ENCODE measurements at places on chromosomes 13 and 19.

DNA sequence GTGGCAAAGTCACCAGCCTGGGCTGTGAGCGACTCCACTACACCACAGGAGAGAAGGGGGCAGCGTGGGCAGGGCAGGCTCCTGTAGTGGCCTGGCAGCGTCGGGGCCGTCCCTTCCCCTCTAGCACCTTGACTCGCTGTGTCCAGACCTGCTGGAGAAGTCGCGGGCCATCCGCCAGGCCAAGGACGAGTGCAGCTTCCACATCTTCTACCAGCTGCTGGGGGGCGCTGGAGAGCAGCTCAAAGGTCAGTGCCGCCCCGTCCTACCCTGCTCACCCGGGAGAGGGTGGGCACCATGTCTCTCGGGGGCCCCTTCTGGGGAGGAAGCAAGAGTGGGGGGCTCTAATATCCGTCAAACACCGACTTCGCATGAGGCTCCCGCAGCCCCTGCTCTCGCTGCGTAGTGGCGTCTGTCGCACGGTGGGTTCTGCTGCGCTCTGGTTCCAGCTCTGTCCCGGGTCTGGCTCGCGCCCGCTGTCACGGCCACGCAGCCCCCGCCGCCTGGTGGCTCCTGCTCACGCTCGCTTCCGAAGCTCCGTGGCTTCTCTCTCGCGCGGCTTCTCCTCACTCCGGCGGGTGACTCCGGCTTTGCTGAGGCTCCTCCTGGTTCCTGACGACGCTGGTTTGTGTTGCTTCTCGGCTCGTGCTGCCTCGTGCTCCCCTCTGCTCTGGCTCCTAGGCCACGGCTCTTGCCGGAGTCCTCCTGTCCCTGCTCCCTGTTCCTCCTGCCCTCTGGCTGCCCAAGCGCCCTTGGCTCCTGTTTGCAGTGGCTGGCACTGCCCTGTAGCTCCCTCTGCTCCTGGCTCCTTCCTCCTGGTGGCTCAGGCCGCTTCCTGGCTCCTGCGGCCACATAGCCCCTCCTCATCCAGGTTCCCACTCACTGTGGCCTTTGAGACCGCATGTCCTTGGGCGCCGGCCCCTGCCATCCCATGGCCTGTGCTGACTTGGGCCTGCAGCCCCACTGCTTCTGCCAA lies 27.2 kb downstream of the MYH14 start:
- DNase-seq = no peak

DNA sequence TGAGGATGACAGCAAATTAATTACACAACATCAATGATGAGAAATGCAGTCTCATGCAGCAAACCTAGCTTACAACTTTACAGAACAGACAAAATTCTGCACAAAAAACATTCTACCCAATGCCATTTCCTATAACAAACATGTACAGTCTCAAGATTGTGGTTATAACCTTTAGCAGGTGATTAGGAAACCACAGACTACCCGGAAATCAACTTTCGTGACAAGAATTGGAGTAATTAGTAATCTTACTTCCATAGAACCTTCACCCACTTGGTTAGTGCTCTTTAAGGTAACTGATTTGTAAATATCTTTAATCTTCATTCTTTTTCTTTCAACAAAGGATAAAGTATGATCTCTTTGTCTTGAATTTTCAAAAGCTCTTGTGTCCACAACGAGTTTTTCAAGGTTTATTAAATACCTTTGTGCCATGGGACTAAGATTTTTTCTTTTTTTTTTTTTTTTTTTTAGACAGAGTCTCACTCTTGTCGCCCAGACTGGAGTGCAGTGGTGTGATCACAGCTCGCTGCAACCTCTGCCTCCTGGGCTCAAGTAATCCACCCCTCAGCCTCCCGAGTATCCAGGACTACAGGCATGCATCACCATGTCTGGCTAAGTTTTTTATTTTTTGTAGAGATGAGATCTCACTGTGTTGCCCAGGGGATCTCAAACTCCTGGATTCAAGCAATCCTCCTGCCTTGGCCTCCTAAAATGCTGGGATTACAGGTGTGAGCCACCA lies 78.8 kb downstream of the MAP4K1 start:
- no peak for DNase-seq

- no peak for DNase-seq
Observed at GRCh38 chr19:32719611-32720059, at the start of gene TDRD12. Gene TDRD12, plus strand, starts transcription at chr19:32719767. Its CDS starts 306 bp downstream, at chr19:32720073.

GRCh38 chr13:100240109-100240779 lies 151.4 kb downstream of the PCCA start:
- DNase-seq = no peak

- no peak for DNase-seq
Observed at GRCh38 chr13:49084961-49085360, 109.2 kb downstream of the FNDC3A start.

- DNase-seq = peak; percentile 94
Observed at GRCh38 chr19:18762125-18763023, 28.7 kb downstream of the COMP start.

DNA sequence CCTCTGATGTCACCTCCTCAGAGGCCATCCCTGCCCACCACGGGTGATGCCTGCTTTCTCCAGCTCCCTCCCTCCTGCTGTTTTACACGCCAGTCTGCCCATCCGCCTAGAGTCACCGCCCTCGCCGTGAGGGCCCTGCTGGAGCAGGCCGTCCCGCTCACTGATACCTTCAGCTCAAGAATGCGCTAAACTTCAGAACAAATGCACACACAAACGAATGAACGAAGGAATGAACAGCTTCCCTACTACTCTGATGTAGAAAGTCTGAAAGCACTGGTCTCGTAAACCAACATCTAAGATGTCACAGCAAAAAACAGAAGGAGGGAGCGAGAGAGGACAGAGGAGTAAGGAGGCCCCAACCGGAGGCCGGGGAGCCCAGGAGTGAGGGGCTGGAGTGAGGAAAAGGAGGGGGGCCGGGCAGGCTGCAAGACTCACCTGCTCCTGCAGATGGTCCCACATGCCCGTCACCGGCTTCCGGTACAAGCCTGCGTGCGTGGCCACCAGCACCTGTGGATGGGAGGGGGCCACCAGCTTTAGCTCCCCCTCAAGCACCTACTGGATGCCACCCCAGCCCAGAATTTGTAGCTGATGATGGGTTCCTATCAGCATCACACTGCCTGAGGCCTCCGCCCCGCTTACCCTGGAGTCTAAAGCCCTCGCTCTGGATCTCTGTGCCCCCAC lies 4.0 kb downstream of the PNKP start:
- no peak for DNase-seq

DNA sequence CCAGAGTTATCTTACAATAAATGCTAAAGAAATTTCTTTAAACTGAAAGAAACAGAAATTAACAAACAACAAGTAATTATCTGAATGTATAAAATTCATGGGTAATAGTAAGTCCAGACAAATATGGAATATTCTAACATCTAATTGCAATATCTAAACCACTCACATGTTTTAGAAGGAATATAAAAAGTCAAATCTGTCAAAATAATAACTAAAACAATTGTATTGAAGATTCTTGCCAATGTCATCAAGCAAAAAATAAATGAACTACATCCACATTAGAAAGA lies 942.9 kb upstream of the PCDH20 start:
- no peak for DNase-seq

DNA sequence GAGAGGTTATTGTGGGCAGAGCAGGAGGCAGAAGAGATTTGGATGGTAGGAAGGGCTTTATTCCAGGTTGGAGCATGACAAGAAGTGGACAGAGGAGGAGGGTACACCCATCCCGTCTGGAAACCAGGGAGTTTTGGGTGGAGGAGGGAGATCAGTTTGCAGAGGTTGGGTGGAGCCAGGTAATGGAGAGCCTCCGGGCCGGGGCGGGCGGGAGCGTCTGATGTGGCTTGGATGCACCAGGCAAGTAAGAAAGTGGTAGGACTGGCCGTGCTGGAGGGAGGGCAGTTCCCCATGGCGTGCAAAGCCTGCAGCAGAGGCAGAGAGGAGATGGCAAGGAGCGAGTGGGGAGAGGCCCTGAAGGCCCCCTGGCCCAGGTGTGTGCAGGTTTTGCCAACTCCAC lies 10.9 kb downstream of the IGFLR1 start:
- DNase-seq = no peak

- DNase-seq = no peak
Observed at GRCh38 chr13:24263632-24264031, 45.7 kb upstream of the C1QTNF9 start.

GRCh38 chr13:49319551-49319950 lies 71.8 kb downstream of the CDADC1 start:
- no peak for DNase-seq

DNA sequence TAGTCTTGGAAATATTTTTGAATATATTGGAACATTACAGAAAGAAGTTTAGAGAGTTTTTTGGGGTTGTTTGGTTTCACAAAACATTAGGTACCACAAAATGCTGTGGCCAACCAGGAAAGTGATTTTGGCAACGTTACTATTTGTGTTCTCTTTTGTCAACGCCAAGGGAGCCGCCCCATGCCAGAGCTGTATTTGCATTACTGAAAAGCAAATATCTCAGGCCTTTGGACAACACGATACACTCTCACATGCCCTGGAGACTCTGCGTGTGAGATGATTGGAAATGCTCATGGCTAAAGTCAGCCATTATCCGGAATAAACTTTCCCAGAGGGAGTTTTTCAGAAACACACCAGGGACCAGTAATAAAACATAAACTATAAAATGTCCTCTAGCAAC lies 324.6 kb downstream of the SHISA2 start:
- DNase-seq = peak; percentile 70

DNA sequence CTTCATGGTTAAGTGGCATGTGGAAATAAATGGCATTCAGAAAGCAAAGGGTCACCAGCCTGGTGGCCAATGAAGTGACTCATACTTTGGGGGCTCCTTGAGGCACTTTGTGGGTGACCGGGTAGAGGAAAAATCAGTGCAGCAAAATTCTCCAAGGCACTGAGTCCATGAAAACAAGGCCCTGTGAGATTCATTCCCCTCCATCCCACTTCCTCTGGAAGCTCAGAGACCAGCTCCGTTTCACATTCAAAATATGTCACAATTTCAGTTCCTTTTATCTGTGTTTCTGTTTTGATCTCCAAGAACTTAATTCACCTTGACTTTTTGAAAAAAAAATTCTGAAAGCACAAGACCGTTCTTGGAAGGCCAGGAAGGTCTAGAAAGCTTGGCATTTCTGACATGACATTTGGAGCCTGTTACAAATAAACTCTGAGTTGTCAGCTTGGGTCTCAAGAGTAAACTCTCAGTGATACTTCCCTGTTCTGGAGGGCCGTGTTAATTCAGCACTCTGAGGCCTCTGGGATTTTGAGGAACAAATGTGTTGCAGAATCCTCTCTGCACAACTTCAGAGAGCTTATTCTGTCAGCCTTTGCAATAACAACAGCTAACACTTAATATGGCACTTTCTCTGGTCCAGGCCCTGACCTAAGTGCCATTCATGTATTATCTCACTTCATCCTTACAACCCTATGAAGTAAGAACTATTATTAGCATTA lies 6.8 kb downstream of the CYSLTR2 start:
- DNase-seq = no peak

- no peak for DNase-seq
Observed at GRCh38 chr19:33697766-33698165, 76.0 kb downstream of the CHST8 start.

DNA sequence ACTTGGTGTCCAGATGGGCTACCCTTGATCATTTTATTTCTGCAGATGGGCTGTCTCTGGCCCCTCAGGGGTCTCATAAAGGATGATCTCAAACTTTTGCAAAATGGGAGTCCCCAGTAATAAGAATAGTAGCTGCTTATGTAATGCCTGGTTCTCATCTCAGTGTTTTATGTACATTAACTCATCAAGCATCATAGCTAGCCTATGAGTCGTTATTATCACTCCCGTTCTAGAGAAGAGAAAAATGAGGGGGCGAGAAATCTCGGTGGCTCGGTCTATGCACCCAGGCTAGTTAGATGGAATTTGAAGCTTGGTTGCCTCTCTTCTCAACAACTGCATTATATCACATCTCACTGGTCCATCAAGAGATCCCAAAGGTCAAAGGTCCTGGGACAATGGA lies 3.4 kb downstream of the CACNG6 start:
- DNase-seq = no peak

GRCh38 chr19:49301165-49301865 lies 23.7 kb downstream of the SLC6A16 start:
- peak; percentile 91 for DNase-seq

DNA sequence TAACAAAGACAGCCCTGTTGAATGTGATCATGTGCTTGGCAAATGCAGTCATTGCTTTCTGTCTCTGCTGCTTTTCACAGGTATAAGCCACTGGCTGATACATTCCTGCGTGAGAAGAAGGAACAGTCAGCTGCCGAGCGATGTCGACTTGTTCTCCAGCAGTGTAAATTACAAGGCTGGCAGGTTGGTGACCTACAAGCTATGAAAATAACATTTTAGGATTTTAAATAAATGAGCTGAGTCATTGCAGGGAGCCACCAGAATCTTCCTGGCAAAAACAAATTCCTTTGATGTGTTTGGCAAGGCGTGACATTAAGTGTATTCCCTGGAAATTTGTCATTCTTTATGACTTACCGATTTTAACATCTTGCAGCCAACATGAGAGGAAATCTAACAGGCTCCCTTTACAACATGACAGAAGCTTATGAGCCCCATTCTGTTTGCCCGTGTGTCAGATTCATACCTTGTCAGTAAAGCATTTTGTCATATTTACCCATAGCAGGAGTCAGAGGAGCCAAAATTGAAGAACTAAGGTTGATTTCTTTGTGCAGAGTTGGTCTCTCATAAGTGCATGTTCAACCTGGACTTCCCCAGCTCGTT lies 471.4 kb downstream of the MYO16 start:
- DNase-seq = no peak

GRCh38 chr13:32407854-32408253 lies 20.1 kb downstream of the N4BP2L1 start:
- no peak for DNase-seq

DNA sequence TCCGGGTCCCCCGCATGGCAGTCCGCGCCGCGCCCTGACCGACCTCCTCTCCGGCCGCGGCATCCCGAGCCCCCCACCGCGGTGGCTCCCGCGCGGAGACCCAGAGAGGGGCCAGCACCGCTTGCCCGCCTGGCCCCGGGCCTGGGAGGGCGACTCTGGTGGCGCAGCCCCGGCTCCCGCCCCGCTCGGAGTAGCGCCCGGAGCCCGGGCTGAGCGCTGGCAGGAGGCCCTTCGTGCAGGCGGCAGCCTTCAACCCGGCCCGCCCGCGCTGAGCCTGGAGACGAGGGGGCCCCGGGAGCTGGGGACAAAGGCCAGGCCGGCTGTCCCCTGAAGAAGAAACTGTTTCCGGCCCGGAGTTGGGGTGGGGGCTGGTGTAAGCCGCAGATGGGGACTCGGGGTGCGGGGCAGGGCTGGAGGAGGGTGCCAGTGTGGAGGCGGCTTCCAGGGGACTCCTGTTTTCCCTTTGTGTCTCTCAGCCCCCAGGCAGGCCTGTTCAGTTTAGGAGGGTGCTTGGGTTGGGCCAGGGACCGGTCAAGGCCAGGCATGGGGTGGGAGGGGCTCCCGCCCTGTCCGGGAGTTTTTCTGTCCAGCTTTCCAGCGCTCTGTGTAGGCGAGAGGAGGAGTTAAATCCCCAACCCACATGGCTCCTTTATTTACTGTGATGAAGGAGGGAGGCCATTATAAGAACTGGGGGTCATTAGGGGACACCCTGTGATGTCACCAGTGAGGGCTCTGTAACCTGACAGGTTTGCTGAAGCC lies 935 bp downstream of the LRP3 start:
- DNase-seq = peak; percentile 69

GRCh38 chr13:36090592-36090991 lies 40.6 kb downstream of the DCLK1 start:
- DNase-seq = no peak
